ENCODE measurements at places on chromosomes 1 and 21.

- no peak for DNase-seq
Observed at GRCh38 chr1:236140705-236141446, 1.5 kb upstream of the GPR137B start.

GRCh38 chr1:202954057-202954745, 3.9 kb downstream of the ADIPOR1 start:
- no peak for DNase-seq

- DNase-seq: no peak
Observed at GRCh38 chr1:225906467-225906866, 17.5 kb upstream of the LEFTY1 start.

DNA sequence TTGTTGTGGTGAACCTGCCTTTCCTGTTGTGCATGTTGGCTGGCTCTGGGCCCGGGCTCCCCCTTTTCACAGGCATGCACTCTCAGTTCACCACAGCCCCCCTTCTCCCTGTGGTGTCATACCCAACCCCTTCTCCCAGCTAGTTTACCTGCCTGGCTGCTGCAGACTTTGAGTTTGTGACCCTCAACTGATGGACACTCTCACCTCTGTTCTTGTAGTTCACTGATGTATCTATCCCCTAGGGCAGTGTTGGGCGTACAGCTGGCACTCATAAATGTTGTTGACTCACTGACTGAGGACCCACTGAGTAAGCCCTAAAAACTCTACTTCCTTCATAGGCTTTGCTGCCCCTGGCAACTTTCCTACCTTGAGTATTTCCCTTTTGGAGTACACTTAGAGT, 54.9 kb downstream of the WDR64 start:
- no peak for DNase-seq

DNA sequence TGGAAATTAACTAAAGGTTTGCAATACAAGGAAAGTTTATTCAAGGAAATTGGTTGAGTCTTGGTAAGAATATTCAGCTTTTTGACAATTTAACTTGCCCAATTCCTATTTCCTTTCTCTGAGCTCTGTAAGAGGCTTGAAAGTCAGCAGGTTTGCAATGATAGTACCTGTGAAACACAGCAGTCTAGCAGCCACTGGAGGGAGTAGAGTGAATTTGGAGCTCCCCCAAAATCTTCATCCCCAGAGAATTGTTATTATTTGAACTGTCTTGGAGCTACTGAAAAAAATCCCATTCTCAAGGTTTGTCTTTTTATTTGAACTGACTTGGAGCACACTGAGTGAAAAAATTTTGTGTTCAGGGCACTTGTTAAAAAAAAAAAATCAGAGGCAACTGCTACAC, 654.2 kb upstream of the PKN2 start:
- no peak for DNase-seq

GRCh38 chr1:185473186-185473585, 156.1 kb upstream of the IVNS1ABP start:
- no peak for DNase-seq

GRCh38 chr1:43934101-43934985, 742 bp downstream of the ARTN start:
- no peak for DNase-seq

DNA sequence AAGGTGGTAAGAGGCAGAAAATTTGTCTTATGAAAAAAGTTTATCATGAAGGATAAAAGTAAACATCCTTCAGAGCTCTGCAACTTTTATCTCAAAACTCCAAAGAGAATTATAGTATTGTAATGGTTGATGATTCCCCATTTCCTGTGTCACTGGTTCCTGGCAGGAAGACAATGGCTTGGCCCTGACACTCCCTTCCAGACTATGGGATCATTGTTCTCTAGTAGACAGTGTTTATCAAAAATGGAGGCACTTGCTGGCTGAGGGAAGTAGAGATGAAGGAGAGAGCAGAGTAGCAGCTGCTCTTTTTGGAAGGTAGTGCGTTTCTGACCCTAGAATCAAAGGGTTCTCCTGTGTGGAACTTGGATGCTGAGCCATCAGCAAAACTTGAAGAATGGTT, 145.9 kb upstream of the ATP1B1 start:
- DNase-seq: no peak

- no peak for DNase-seq
Observed at GRCh38 chr1:207822602-207823451, 71.0 kb downstream of the CD46 start.

GRCh38 chr1:247338723-247339275, 7.1 kb upstream of the ZNF496 start:
- DNase-seq: no peak

GRCh38 chr1:49364676-49365075, 588.0 kb upstream of the BEND5 start:
- DNase-seq: no peak

DNA sequence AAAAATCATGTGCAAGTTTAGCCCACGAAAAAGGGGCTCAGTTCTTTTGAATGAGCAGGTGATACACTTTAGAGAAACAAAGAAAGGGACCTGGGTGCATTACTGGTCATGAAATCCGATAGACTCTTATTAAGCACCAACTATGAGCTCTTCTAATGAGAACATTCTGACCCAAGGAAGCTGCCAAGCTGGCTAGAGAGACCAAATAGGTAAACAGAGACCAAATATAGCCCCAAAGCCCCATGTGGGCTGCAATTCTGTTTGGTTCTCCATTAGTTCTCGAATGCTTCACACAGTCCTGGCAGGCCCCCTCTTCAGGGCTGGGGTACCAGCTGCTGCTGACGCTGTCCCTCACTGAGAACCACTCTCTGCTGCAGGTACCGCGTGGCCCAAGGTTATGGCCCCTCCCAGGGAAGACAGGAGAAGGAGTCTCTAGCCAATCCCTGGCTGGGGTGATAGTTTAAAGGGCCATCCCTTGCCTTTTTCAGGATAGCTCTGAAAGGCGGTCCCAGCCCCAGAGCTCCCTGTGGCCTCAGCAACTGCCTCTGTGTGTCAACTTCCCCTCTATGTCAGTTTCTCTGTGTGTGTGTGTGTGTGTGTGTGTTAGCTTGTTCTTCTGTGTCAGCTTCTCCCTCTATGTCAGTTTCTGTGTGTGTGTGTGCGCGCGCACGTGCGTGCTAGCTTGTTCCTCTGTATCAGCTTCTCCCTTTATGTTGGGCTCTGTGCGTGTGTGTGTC, 7.1 kb upstream of the UBXN10 start:
- no peak for DNase-seq

DNA sequence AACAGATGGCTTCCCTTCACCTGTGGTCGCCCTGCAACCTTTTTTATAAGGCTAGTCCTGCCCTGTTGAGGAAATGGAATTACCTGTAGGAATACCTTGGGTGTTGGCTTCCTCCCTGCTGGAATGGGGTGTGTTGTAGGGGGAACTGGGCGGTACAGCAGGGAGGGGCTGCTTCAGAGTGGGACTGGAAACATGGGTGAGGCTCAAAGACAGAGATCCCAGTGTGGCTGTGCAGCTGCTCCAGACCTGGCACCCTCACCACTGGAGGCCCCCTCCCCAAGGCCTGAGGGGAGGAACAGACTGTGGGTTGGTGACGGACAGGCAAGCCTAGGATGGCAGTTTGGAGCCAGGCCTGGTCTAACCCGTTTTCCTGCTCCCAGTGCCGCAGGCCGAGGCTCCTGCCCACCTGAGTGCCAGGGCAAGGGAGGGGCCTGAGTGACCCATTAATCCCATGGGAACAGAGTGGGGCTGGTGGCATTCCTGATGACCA, 4.5 kb downstream of the EFNA3 start:
- DNase-seq: no peak

DNA sequence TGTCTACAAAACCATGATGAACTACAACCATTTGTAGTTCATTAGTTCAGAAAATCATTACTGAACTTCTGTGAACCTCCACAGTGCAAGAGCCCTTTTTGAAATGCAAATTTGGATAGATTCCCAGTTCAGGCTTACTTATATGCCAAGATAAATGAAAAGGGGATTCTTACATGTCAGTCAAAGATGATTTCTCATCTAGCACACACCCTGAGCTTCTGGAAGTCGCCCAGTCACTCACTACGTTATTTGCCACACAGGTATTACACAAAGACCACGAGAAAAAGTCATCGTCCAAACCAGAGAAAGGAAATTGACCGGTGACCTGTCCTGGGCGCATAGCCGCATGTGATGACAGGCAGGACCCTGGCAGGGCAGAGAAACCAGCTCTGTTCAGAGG, 41.8 kb downstream of the ETS2 start:
- DNase-seq: no peak

DNA sequence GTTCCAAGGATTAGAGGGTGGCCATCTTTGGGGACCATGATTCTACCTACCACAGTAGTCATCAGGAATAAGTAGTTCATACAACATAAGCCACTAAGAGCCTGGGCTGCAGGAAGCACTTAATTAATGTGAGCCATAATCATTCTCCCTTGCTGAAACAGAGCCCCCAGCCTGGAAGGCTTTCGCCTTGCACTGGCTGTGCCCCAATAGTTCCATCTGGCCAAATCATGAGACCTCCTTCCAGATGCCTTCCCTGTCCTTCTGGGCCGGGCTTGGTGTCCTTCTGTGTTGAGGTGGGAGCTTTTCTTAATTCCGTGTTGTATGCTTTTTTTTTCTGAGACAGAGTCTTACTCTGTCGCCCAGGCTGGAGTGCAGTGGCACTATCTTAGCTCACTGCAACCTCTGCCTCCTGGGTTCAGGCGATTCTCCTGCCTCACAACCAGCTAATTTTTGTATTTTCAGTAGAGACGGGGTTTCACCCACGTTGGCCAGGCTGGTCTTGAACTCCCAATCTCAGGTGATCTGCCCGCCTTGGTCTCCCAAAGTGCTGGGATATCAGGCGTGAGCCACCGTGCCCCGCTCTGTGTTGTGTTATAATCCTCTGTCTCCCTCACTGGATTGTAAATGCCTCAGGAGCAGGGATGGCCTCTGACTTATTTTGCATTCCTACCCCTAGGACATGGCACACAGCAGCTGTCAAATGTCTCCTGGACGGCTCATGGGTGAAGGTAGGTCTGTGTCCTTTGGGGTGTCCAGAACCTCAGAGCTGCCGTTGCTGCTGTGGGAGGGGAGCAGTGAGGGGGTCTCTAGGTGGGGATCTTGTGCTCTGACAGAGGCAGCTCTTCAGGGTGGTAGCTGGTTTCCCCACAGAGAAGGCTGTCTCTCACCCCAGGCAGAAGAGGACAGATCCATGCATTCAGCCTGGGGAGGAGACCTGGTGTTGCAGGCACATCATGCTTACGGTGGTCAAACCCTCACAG, 10.1 kb downstream of the GNG4 start:
- DNase-seq: no peak

GRCh38 chr21:37432710-37433455, 66.3 kb downstream of the DYRK1A start:
- no peak for DNase-seq

- no peak for DNase-seq
Observed at GRCh38 chr21:46226920-46227599, 1.5 kb downstream of the LSS start.

DNA sequence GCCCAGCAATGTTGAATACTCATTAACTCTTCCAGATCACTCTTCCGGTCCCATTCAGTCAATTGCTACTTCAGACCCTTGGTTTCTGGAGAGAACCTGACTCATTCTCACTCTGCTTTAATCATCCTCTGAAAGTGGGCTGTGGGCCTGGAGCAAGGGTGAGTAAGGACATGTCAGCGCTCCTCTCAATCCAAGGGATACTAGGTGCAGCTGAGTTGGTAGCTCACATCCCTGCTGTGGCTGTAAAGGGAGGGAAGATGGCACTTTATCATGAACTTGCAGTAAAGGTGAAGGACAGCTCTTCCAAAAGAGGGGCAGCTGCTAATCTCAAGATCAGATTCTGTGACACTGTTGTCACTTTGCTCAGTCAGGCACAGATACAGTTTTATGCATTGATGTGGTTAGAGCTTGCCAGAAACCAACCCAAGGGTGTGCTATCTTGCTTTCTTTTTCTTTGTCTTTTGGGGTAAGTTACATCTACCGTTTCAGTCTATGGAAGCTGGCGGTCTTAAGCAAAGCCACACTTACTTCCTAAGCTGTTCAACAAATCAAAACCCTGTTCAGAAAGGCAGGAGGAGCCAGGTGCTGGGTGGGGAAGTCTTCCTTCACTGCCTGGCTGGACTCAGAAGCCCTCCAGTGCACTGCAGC, 26.5 kb upstream of the NTPCR start:
- DNase-seq: no peak

DNA sequence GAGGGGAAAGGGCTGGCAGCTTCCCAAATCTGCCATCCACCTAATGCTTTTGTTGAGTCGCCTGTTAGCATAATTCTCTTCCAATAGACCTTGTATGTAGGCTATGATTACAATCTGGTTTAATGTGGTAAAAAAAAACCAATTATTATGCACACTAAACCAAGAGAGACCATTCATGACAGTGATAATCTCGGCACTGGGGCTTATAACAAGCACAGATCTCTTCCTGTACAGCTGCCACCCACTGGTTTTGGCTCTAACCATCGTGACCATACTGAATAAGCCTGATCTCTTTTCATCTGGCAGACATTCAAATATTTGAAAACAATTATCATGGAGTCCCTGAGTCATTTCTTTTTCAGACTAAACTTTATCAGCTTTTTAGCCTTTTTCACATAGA, 12.0 kb upstream of the SYT14 start:
- DNase-seq: peak; percentile 59

- peak; percentile 62 for DNase-seq
Observed at GRCh38 chr1:210292231-210292871, 36.4 kb upstream of the HHAT start.

DNA sequence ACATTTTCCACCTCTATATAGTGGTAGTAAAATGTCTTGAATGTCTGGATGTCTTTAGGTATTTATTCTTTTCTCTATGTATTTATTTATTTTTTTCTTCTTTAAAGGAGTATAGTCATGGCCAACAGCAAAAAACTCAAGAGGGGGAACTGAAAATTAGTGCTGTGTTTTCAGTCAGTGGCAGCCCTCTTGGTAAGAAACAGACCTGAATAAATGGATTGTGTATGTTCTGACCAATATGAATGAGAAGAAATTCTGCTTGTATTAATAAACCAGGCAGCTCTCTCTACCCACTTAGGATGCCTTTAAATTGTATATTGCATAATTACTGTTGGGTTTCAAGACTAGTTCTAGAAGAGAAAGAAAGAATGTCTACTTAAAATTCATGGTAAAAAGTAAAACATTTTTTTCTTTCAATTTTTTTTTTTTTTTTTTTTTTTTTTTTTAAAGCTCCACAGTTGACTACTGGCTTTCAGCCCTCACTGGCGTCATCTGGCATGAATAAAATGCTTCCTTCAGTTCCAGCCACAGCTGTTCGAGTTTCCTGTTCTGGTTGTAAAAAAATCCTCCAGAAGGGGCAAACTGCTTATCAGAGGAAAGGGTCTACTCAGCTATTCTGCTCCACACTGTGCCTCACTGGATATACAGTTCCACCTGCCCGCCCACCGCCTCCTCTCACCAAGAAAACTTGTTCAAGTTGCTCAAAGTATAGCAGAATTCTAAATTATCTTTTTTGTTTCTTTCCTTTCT, 101.6 kb downstream of the ZMYM4 start:
- DNase-seq: peak; percentile 69

- DNase-seq: no peak
Observed at GRCh38 chr1:67766141-67766978, 66.9 kb downstream of the GNG12 start.

- no peak for DNase-seq
Observed at GRCh38 chr1:218742467-218743262, 397.5 kb downstream of the TGFB2 start.

DNA sequence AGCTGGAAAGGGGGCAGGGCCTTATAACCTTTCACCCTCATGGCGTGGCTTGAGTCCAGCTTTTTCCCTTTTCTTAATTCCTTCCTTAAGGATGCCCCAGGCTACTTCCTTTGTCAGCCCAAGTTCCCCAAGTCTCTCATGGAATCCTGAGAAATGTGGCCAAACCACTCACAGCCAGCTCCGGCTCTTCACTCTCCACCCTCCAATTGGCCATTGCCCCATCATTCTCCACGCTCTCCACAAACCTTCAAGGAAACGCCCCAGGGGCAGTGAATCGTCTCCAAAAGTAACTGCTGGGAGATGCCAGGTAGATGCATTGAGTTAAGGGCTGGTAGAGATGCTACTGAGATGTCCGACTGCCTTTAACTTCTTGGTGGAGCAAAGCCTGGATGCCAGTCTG, 113.5 kb upstream of the CD34 start:
- no peak for DNase-seq
